Cortex of kidney (tissue), 1 donor: ENCODE measurements at places on chromosomes 11 and 22.

DNA sequence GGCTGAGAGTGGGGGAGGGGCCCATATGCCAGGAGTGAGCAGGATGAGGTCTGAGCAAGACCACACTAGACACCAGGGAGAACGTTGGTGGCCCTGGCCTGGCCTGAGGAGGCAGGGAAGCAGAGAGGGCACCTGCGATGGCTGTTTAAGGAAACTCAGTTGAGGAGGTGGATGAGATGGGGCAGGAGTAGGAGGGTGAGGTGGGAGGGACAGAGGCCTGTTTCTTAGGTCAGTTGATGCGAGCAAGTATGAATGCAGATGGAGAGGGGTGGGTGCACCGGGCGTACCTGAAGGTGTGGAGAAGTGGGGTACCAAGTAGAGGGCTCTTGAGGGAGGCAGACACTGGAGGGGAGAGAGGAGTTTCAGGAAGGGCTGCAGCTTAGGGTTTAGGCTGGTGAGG, 10.6 kb upstream of the MPPED1 start:
- DNase-seq, result no peak

DNA sequence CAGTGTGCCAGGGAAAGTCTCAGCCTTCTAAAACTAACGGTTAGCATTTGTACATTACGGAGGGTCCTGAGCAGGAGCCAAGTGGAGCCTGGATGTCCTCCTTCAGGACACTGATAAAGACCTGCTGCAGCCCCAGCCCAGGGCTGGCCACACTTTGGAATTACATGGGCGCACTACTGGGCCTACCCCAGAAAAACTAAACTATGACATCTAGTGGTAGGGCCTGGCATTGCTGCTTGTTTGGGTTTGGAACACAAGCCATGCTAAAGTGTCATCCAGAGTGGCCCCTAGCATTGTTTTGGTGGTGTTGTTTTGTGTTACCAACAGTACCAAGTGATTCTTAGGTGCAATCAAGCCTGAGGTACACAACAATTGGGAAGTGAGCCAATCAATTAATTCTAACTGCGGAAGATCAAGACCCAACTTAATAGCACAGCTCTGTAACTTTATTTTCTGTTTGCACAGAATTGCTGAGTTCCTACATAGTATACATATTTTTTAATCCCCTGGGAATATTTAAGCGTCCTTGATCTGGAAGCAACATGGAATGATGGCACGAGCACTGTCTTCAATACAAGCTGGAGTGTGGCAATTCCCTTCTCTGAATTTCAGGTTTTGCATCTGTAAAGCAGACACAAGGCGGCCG, 340.7 kb downstream of the LARGE1 start:
- DNase-seq, result no peak

GRCh38 chr11:9716275-9717039, 52.6 kb downstream of the SWAP70 start:
- no peak for DNase-seq

- DNase-seq, result no peak
Observed at GRCh38 chr11:12685229-12685628, 11.0 kb downstream of the TEAD1 start.

GRCh38 chr11:30172883-30173311, 57.9 kb upstream of the FSHB start:
- DNase-seq, result no peak

DNA sequence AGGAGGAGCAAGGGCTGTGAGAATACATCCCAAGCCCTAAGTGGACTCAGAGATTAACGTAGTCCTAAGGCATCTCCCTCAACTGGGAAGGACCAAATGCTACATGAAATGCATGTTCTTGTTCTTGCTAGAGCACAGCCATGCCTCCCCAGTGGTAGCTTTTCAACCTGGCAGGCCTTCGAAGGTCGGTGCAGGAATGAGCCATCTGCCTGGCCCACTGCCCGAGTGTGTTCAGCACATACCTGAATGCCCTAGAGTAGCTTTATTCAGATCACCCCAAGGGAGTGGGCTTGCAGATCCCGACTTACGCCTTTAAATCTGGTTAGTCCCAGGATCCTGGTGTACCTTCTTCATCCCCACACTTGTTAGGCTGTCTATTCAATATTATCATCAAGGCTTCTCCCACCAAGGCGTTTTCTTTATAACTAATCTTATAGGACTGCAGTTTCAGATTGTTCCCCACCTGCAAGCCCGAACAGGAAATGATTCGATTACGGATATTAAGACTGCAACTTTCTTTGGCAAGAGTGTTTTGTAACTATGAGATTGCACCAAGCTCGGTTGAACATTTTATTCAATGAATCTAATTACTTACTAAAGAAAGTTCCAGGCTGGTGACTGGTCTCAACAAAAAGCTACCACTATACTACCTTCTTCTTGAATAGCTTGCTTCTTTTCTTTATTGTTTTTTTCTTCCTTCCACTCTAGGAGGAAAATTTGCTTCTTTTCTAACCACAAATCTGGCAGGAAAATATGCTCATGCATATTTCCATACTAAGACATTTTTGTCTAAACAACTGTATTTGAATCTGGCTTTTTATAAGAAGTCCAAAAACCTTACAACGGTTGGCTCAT, 115.6 kb downstream of the SGSM3 start:
- DNase-seq, result no peak

GRCh38 chr11:70490208-70490607, 91.9 kb downstream of the CTTN start:
- no peak for DNase-seq

GRCh38 chr11:68350759-68351449, 38.5 kb downstream of the LRP5 start:
- no peak for DNase-seq

- no peak for DNase-seq
Observed at GRCh38 chr11:55719608-55720160, 53.6 kb upstream of the OR5D13 start.

DNA sequence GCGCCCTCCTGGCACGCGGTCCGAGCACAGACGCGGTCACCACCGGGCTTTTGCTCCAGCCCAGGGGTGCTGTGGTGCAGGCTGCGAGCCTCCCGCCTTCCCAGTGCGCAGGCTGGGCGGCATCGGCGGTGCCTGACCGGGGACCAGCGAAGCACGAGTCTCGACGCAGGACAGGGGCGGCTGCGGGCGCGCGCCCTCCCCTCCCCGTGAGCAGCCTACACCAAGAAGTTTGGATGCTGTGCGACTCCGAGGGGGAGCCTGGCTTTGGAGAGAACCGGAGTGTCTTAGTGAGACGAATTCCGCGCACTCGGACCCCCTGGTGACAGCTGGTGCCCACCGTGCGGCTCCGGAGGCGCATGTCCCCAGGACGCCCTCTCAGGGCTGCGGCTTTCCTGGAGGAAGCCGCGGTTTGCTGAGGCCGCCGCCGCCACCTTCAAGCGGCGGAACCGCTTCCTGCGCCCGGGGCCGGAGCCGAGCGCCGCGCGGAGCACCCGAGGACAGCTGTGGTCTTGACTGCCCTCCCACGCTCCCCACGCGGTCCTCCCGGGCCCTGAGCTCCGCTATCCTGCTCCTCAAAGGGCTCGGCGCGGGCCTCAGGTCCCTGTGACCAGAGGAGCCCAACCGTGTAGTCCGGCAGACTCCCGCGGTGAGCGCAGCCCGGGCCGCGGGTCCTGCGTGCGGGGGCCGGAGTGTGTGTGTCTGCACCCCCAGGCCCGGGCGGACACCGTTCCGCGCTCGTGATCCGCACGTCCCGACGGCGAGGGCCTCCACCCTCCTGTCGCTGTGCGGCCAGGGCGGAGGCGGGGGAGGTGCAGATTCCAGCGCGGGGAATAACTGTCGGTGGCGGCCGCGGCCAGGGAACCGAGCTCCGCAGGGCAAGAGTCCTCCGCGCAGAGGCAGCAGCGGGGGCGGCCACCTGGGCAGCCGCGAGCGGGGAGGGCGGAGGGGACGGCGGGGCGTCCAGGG, 1.7 kb downstream of the FGF3 start:
- no peak for DNase-seq

DNA sequence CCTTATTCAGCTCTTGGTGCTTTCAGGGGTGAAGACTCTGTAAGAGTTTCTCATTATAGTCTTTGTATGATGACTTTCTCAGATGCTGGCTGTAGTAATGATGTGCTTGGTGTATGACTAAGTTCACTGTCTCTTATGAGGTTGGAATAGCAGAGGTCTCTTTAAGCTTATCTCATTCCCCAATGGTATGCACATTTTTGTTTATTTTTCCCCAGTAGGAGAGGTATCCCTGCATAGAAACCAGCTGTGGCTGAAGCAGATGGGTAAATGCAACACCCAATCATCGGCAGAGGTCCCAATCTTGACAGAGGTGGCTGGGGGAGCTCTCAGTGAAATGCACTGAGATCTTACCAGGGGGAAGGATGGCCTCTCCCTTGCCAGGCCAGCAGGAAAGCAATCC, 34.6 kb downstream of the BBOX1 start:
- no peak for DNase-seq

DNA sequence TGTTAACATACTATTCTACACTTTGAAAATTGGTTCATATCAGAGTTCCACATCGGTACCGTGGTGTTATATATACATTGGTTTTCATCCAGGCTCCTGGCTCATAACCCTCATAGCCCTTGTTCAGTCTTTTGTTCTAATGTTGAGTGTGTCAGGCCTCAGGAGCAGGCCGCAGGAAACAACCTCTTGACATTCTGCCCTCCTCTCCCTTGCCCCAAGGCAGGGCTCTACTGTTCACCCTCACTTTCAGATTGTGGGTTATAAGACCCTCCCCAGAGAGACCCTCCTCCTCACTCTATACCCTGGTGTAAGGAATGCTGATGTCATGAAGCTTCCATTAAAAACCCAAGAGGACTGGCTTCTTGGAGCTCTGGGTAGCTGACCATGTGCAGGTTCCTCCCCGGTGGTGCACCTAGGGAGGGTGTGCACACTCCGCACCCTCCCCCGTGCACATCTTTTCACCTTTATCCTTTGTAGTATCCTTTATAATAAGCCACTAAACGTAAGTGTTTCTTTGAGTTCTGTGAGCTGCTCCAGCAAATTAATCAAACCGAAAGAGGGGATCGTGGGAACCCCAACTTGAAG, 12.1 kb downstream of the SSH3 start:
- DNase-seq, result no peak

GRCh38 chr11:73950869-73951710, at the start of gene DNAJB13:
DNAJB13 (plus strand) TSS chr11:73951026; CDS start chr11:73951070, 44 bp downstream.
- no peak for DNase-seq

GRCh38 chr11:80155412-80156017, 714.7 kb upstream of the TENM4 start:
- DNase-seq, result no peak

GRCh38 chr22:43743131-43743530, 69.0 kb downstream of the EFCAB6 start:
- no peak for DNase-seq

DNA sequence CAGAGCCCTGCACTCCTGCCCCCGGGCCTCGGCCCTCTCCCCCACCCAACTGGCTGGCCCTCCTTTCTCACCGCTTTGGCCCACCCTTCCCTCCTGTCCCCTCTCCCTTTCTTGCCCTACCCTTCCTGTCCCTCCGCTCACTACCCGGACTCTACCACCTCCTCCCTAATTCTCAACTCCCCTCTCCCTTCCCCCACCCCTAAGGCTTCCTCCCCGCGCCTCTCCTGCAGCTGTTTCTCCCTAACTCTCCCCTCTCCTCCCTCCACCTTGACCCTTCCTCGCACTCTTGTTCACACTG, 421 bp downstream of the SLC15A3 start:
- no peak for DNase-seq

DNA sequence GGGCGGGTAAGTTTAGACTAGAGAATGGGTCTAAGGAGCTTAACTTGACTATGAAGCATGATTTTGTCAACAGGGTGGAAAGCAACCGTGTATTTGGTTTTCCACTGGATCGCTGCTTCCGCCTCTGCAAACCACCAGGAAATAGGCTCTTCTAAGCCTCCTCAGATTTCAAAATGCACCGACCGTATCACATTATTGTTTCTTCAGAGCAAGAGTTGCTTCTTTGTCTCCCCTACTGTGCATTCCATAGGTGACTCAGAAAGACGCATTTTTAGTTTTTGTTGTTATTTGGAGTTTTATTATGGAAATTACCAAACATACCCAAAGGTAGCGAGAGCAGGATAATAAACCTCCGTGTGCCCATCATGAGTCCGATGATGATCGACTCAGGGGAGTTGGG, 64.3 kb upstream of the RASD2 start:
- DNase-seq, result no peak

- DNase-seq, result no peak
Observed at GRCh38 chr11:17840101-17840548, 105.5 kb downstream of the KCNC1 start.

DNA sequence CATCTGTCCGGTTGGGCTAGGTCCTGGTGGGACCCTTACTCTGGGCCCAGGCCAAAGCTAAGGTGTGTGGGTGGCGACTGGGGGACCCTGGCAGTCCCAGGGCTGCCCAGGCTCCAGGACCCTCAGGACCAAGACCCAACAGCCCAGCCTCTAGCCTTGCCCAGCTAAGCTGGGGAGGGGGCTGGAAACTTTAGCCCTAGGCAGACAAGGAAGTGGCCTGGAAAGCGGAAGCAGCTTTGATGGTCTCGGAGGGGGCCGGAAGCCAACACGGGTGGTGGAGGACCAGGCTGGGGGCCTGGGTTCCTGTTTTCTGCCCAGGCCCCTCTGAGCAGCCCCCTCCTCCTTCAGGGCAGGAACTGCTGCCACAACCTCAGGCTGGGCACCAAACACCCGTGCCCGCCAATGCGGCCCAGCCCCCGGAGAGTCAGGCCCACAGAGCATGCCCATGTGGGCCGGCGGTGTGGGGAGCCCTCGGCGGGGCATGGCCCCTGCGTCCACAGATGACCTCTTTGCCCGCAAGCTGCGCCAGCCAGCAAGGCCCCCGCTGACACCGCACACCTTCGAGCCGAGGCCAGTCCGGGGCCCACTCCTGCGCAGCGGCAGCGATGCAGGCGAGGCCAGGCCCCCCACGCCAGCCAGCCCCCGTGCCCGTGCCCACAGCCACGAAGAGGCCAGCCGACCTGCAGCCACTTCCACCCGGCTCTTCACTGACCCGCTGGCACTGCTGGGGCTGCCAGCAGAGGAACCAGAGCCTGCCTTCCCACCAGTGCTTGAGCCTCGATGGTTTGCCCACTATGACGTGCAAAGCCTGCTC, 2.8 kb downstream of the SIPA1 start:
- no peak for DNase-seq

- DNase-seq, result no peak
Observed at GRCh38 chr22:40289991-40290459, 56.3 kb upstream of the ADSL start.

DNA sequence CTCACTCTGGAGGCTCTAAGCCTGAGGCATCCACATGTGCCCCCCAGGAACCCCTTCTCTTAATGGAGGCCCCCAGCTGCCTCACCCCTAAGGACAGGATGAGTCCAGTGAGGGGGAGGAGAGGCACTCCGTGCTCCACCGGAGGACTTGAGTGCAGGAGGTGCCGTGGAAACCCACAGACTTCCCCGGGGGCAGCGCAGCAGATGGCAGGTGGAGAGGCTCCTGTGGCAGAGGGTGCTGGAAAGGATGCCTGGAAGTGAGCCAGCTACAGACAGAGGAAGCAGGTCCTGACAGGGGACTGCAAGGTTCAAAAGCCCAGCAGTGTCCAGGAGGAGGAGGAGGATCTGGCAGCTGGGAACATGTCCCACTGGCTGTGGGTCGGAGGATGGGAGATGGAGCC, 1384.0 kb downstream of the TBC1D22A start:
- DNase-seq, result no peak

DNA sequence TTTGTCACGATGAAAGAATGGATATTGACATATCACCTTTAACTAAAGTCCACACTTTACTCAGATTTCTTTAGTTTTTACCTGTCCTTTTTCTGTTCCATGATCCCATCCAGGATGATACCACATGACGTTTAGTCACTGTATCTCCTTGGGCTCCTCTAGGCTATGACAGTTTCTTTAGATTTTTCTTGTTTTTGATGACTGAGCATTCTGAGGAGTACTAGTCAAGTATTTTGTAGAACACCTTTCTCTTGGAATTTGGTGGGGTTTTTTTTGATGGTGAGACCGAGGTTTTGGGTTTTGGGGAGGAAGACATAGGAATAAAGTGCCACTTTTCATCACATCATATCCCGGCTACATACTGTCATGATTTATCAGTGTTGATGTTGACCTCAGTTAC, 4.0 kb downstream of the LDHAL6A start:
- no peak for DNase-seq
